GM19239 (cell line): ENCODE measurements at places on chromosomes 2 and 18.
A peak's percentile ranks its signal among the peaks of the same experiment; 100 is the strongest.

DNA sequence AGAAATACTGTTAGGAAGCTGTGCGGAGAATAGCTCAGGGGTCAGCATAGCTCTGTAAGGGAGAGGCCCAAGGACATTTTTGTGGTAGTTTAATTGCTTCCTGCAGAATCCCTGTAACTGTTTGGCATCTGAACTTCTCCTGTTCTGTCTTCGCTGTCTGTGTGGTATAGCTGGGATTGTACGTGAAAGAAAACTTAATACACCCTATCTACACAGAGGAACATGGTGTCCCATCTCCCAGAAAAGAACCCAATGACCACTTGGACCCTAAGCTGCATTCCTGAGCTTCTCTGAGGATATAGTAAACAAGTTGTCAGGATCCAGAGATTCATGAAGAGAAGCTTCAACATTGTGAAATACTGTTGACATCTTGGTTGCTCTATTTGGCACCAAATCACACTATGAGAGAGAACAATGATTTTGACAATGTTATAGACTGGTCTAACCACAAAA lies 81.3 kb downstream of the CDC42EP3 start:
- no peak for DNase-seq

- no peak for DNase-seq
Observed at GRCh38 chr2:214604861-214605260, 194.0 kb downstream of the VWC2L start.

GRCh38 chr2:235542733-235543127 lies 48.9 kb downstream of the AGAP1 start:
- no peak for DNase-seq

GRCh38 chr2:231677632-231678104 lies 30.7 kb upstream of the PTMA start:
- peak; percentile 74 for DNase-seq

DNA sequence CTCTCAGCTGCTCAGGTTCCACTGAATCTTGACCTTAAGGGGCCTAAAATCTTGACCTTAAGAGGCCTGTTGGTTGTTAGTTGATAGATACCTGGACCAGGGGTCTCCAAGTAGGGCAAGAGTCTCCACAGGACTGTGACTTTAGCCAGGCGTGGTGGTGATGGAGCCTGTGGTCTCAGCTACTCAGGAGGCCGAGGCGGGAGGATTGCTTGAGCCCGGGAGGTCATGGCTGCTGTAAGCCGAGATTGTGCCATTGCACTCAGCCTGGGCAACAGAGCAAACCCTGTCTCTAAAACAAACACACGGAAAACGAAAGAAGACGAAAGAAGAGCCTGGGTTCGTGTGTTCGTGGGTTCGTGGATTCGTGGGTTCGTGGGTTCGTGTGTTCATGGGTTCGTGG lies 120.2 kb upstream of the CTDP1 start:
- no peak for DNase-seq

DNA sequence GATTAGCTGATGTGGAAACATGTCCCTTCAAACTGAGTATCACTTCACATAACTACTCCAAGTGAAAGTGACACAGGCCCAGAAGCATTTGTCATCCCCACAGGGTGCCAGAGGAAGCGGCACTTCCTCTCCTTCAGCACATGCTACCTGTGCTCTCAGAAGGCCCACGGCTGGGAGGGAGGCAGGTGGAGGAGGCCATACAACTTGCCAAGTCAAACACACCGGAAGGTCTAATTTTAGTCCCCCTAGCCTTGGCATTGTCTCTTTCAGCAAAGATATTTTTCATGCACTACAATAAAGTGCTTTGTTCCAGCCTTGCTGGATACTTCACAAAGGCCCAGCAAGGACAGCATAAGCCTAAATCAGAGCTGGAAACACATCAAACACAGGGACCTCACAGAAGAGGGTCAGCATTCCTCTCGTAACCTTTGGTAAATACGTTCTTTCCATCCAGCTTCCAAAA lies 38.0 kb downstream of the VSNL1 start:
- DNase-seq: no peak

DNA sequence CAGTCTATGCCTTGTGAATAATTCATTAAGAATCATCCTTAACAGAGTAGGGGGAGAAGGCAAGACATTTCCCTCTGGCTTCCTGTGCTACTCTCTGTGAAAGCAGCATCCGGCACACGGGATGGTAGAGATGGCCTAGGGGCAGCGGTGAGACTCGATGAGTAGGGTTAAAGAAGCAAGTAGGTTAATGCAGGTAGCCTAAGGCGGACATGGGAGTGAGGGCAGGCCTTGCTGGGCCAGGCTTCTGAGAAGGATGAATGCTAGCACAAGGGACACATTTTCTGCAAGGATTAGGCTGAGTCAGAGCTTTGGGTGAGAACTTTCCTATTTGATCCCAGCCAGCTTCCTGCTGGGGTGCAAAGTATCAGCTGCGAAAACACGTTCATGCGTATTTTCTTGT lies 80.8 kb downstream of the NXPH2 start:
- DNase-seq: no peak

DNA sequence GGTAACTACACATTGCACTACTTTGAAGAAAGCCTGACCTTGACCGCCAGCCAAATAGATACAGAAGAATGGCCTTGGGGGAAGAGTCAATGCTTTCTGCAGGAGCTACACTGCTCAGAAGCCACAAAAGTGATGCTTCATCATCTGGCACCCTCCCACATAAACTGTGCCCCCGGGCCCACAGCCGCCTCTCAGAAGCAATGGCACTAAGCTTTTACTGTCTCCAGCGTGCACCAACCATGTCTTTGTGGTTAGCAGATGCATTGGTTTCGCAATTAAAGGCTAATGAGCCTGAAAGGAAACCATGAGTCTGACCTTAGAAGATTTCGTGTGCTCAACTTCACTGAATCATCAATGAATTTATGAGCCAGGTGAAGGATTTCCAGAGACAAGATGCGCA lies 209.4 kb upstream of the TRIB2 start:
- no peak for DNase-seq

DNA sequence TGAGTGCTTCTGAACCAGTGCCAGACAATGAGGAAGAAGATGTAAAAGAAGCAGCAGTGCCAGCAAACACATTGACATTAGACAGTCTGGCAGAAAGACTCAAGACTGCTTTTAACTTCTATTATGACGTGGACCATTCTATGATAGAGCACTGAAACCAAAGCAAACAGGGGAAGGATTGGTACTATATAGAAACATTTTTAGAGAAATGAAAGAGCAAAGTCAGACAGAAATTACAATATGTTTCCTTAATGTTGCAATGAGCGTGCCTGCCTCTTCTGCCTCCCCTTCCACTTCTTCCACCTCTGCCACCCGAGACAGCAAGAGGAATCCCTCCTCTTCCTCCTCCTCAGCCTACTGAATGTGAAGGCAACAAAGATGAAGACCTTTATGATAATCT lies 39.7 kb downstream of the DHX57 start:
- no peak for DNase-seq

- no peak for DNase-seq
Observed at GRCh38 chr18:9695605-9696004, 12.5 kb upstream of the RAB31 start.

GRCh38 chr2:137050949-137051348 lies 285.6 kb downstream of the THSD7B start:
- no peak for DNase-seq

- DNase-seq: peak; percentile 85
Observed at GRCh38 chr2:94874277-94874997, 3.2 kb downstream of the TEKT4 start.

DNA sequence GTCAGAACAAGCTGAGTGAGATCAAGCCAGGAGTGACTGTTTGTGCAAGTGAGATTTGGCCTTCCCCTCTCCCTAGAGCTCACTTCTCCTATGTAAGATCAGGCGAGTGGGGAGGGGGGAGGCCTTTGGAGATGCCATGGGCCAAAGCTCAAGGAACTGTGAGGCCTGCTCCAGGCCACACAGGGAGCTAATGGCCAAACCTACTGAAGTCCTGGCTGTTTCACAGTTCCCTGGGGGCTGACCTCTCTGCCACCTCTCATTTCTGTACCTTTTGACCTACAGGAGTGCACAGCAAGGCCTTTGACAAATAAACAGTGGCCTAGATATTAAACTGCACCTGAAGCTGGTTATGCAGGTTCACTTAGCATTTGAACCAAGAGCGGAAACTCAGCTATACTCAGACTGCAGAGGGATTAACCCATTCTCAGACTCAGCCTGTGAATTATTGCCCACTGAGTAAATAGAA lies 235.0 kb upstream of the NT5C1B start:
- no peak for DNase-seq

- no peak for DNase-seq
Observed at GRCh38 chr2:157043786-157044185, 213.7 kb upstream of the GALNT5 start.

- DNase-seq: no peak
Observed at GRCh38 chr2:118667964-118668363, 179.5 kb downstream of the EN1 start.

DNA sequence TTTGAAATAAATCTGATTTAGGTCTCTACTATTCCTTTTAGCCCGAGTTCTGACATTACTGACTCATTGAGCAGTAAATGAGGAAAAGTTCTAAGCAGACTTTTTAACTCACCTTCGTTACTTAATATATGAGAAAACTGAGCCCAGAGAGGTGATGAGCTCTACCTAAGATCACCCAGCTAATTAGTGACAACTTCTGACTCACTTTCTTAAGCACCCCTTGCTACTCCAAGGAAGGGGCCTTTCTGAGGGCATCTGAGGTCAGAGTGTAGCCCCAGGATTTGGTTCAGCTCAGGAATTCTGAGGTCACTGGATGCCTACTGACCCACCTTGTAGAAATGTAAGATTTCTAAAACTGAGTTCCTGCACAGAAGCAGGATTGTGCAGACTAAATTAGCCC lies 102.2 kb upstream of the FZD5 start:
- DNase-seq: no peak

DNA sequence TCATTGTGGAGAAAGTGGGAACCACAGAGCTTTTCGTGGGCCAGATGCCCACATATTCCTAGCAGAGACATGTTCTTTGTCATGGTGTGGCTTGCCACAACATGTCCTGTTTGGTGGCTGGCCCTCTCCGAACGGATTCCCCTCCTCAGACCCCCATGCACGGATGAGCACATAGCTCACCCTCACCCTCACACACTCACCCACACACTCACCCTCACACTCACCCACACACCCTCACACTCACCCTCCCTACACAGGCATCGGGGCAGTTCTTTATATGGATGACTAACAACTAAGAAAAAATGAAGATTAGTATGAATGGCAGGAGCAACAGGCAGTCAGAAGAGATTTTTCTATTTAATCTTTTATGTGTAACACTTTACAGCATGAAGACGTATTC lies 149.9 kb downstream of the ZNF236 start:
- DNase-seq: no peak

- DNase-seq: no peak
Observed at GRCh38 chr2:226118471-226119429, 680.9 kb downstream of the IRS1 start.

GRCh38 chr2:66555501-66556324 lies 120.8 kb downstream of the MEIS1 start:
- DNase-seq: no peak

DNA sequence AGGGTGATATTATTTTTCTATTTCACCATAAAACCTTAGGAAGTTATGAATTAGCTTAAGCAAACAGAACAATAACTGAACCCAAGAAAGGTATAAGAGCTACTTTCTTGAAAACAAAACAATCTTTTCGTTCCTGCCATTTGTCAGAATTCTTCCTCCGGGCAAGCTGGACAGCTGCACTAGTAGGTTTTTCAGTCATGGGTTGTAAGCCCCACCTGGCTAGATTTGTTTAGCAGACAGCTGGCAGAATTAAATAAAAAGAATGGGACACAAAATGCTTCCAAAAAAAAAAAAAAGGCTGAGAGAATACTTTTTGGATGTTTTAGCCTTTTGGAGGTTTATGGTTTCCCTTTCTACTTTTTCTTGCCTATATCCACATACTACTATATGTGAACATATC lies 694.1 kb downstream of the ARHGAP15 start:
- DNase-seq: no peak

DNA sequence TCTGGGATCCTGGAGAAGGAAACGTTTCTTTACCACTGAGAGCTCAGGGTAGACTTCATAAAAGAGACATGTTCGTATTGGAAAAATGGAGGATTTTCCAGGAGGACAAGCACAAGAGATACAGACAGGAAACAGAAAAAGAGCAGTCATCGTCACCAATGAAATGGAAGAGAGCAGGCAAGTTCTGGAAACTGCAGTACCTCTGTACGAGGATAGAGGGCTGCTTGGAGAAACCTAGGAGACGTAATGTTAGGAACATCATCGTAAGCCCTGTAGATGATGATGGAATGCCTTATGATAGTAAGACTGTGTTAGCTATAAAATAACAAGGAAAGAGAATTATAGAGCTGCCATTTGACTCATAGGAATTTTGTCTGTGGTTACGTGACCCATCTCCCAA lies 121.1 kb upstream of the KLHL14 start:
- DNase-seq: no peak

- DNase-seq: no peak
Observed at GRCh38 chr2:64853306-64853705, 135.9 kb upstream of the SLC1A4 start.

GRCh38 chr2:220748875-220749479 lies 823.1 kb downstream of the EPHA4 start:
- DNase-seq: no peak

GRCh38 chr18:13574761-13575160 lies 151.6 kb downstream of the FAM210A start:
- DNase-seq: no peak
